ENCODE measurements at places on chromosomes 7 and 10. TPM values are rescaled to one million over a fixed set of nuclear protein-coding genes. Genes with fewer than 3 reads are reported as not detected.

Gene VSTM4
- total RNA-seq, result 4.1 TPM

Gene ZNF138
- total RNA-seq, result 16.1 TPM

Gene BAMBI
- 219 TPM for total RNA-seq

Gene USP54
- 26.7 TPM for total RNA-seq

Gene STEAP2
- 2.9 TPM for total RNA-seq

Gene CYP2C19
- not detected for total RNA-seq

Gene SEC31B
- total RNA-seq, result 26.8 TPM

Gene LIMK1
- total RNA-seq, result 56.0 TPM

Gene EGR2
- total RNA-seq, result 16.9 TPM

Gene CYP2W1
- total RNA-seq, result 5.6 TPM

Data from mesothelial cell of epicardium (in vitro differentiated cells).